ENCODE measurements at places on chromosomes 2 and 18.
A peak's percentile ranks its signal among the peaks of the same experiment; 100 is the strongest.

- DNase-seq = no peak
Measured at GRCh38 chr2:56705713-56706112, 521.9 kb downstream of the CCDC85A start.

GRCh38 chr2:101768556-101769220 lies 71.2 kb downstream of the MAP4K4 start:
- no peak for DNase-seq

DNA sequence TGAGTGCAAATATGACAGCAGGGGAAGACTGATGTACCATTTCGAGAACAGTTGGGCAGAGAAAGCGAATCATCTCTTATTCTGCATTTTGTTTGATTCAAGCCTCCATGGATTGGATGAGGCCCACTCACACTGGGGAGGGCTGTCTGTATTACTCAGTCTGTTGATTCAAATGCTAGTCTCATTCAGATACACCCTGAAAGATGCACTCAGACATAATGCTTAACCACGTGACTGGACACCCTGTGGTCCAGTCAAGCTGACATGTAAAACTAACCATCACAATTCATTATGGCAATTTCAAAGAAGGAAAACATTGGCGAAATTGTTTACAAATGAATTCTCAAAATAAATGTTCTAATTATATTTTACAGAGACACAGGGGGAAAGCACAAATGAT lies 1210.2 kb downstream of the DPP10 start:
- DNase-seq = no peak

DNA sequence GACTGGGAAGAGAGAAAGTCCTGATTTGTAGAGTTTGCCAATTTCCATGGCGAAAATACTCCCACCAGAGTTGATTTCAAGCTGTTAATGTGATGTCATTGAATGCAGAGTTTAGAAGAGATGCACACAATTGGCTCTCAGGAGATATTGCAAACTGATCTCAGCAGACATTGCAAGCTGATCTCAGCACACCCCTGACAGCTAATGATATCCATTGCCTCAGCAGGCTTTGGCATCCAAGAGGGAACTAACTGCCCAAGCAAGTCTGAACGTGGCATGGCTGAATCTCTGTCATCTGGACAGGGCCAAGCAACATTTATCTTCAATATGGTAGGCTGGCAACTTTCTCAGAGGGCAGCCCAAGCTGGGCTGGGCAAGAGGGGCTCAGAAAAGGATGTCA lies 78.4 kb upstream of the CYP1B1 start:
- no peak for DNase-seq

- DNase-seq = no peak
Measured at GRCh38 chr2:54772110-54772509, 48.6 kb downstream of the EML6 start.

DNA sequence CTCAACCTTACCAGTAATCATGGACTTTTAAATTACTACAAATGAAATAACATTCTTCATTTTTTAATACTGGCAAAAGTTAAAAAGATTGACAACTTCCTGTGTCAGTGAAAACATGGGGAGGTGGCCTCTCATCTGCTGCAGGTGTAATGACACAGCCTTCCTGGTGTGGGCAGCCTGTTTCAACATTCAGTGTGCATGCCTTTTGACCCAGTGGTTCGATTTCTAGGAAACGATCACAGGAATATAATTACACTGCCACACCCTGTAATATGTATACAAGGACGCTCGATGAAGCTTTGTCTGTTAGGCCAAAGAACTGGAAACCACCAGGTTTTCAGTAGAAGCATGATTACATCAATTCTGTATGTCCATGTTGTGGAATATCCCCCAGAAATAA lies 68.7 kb downstream of the MTHFD2 start:
- peak; percentile 28 for DNase-seq

Measured in stimulated activated CD4-positive, alpha-beta T cell treated with anti-CD3 and anti-CD28 coated beads, Interleukin-2, amount 100 ng/mL, for 48 hours (primary cell).